Caco-2 (cell line): ENCODE measurements at places on chromosomes 5 and 9.

DNA sequence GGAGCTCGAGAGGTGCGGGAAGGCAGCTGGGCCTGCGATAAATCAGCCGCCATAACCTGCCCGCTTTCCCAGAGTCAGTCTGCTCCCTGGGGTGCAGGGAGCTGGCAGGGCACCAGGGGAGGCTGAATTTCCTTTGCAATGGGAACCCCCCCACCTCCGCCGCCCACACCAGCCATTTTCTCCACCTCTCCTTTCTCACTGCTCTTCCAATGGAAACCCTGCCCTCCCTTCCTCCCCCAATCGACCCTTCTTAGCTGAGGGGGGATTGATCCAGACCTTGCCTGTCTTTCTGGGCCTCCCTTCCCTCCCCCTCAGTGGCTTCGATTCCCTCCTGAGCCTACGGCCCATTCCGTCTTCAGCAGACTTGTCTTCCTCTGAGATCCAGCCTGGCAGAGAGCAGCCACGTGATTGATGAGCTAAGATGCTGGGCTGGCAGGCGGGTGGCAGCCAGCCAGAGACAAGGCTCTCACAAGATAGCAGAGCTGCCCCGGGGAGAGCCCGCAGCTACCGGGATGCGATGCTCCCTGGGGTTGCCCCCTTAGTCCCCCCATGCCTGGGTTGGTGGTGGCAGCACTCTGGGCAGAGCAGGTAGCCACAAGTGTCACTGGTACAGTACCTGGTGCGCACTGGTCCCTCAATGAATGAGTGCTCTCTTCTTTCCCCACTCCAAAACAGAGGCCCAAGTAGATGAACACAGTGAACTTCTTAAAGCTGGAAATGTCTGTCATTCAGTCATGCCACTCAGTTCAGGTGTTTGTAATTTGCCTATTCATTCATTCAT is 53.7 kb upstream of the FABP6 start:
- DNase-seq = no peak

- no peak for DNase-seq
Observed at GRCh38 chr9:36345103-36345846, 54.8 kb downstream of the RNF38 start.

- DNase-seq = no peak
Observed at GRCh38 chr9:122406070-122406890, 35.5 kb downstream of the PTGS1 start.

DNA sequence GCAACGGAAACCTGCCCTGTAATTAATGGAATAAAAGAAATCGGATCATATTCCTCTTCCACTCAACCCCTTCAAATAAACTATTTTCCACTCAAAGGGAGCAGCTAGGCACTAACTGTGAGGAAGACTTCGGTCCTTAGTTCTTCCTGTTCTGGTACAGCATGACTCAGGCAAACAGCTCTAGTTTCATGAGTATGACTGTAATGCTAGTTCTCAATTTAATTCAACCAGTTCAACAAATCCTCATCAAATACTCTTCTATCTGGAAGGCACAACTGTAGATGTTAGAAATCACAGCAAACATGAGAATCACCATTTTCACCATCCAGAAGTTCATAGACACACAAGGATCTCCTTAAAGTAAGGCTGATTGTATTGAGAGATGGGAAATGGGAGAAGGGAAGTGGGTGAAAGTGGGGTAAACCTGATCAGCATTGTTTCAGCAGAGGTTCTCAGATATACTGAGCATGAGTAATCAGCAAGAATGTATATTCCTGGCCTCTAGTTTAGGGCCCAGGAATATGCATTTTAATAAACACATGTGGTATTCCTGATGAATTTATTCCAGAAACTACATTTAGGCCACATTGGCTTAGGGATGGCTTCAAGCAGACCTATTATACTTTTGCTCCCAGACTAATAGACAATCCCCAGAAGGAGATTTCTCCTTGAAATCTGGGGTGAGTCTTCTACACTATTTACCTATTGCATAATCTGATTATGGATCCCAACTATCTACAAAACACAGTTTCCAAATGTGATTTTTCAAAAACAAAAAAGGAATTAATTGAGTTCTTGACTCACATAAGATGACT is 141.1 kb upstream of the SLC12A2 start:
- DNase-seq = no peak

- no peak for DNase-seq
Observed at GRCh38 chr5:145944328-145944727, 8.0 kb downstream of the SH3RF2 start.

GRCh38 chr9:115444959-115445358 is 327.0 kb upstream of the TNC start:
- DNase-seq = no peak

GRCh38 chr9:31542384-31543055 is 841.9 kb upstream of the ACO1 start:
- DNase-seq = peak; percentile 39

DNA sequence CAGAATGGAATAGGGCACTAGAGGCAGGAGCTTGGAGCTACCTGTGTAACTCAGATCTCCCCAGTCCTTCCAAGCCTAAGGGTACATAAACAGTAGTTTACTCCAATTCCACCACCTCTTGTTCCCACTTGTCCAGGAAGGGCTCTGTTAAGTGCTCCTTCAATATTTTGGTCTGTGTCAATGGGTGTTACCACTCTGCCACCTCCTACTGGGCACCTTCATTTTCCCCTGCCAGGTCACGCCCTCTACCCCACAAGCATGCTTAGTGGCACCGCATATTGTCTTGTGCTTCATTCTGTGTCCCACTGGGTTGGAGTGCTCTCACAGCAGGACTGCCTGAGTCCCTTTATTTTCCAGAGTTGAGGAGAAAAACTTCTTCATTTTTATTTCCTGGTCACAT is 459.8 kb downstream of the ARHGEF28 start:
- no peak for DNase-seq

- no peak for DNase-seq
Observed at GRCh38 chr5:149363358-149363757, 5.5 kb downstream of the PCYOX1L start.

GRCh38 chr5:28374492-28374967 is 1336.1 kb upstream of the CDH9 start:
- DNase-seq = peak; percentile 39

- DNase-seq = no peak
Observed at GRCh38 chr5:10480237-10480985, 38.7 kb downstream of the ROPN1L start.

GRCh38 chr5:15441433-15442192 is 58.4 kb upstream of the FBXL7 start:
- DNase-seq = no peak

- peak; percentile 6 for DNase-seq
Observed at GRCh38 chr5:154368041-154368800, 77.6 kb upstream of the SAP30L start.

GRCh38 chr5:107216587-107216986 is 454.1 kb downstream of the EFNA5 start:
- DNase-seq = no peak

GRCh38 chr5:161283296-161283695 is 263.2 kb downstream of the GABRB2 start:
- DNase-seq = no peak

GRCh38 chr9:91676046-91676445 is 252.4 kb upstream of the NFIL3 start:
- DNase-seq = peak; percentile 46

GRCh38 chr5:8601831-8602354 is 732.9 kb downstream of the MTRR start:
- no peak for DNase-seq

DNA sequence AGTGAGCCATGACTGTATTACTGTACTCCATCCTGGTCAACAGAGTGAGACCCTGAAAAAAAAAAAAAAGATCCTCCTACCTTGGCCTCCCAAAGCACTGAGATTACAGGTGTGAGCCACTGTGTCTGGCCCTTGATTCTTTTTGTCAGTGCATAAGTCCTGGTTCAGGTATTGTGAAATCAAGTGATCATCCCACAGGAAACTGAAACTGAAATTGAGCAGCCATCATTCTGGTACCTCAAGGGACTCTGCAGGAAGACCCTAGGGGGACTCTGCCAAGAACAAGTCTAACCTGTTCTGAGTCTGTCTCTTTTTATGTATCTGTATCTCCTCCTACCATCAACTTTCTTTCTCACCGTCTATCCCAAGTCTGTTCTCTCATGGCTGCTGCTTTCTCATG is 1.9 kb upstream of the DCAF10 start:
- no peak for DNase-seq

DNA sequence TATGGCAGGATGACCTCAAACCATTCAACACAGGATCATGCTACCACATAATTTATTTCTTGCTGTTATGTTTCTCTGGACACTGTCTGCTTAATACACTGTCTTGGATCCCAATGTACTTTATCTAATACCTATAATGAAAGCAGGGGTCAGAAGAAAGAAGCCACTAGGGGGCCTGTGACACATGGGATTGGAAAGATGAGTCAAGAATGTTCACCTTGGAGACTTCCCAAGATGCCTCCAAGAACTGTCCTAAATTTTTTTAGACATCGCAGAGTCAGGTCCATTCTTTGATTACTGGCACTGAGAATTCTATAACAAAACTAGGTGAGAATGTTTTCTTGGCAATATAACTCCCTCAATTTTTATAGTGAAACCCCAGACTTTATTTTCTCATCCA is 305.8 kb upstream of the SMARCA2 start:
- no peak for DNase-seq

- DNase-seq = no peak
Observed at GRCh38 chr5:130529111-130529510, 624.8 kb downstream of the CHSY3 start.
